ENCODE measurements at places on chromosomes 7 and 10.
A peak's percentile ranks its signal among the peaks of the same experiment; 100 is the strongest.

- no peak for DNase-seq
Observed at GRCh38 chr10:30091136-30091535, 31.8 kb upstream of the JCAD start.

- DNase-seq = no peak
Observed at GRCh38 chr7:1103009-1103788, 15.3 kb downstream of the GPER1 start.

DNA sequence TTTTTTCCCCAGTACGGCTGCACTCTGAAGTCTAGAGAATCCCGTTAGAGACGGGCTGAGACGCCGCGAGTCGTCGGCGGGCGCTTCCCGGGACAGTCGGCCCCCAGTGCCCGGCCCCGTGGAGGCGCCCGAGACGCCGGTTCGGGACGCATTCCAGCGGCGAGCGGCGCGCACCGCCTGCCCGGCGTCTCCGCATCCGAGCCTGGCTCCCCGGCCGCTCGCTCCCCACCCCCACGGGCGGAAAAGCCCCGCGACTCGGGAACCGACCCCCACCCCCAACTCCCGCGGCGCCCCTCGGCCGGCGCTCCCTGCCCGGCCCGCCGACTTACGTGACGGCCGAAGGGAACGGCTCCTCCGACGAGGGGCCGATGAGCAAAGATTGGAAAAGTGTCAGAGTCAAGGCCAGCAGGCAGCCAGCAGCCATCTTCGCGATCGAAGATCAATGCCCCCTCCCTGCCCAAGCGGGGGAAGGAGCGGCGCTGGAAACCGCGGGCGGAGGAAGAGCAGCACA lies 486 bp downstream of the CACNA2D1 start:
- DNase-seq = peak; percentile 90

GRCh38 chr7:44408596-44408995 lies 81.9 kb downstream of the NUDCD3 start:
- no peak for DNase-seq

- DNase-seq = no peak
Observed at GRCh38 chr10:76388321-76389023, 957.0 kb downstream of the LRMDA start.

DNA sequence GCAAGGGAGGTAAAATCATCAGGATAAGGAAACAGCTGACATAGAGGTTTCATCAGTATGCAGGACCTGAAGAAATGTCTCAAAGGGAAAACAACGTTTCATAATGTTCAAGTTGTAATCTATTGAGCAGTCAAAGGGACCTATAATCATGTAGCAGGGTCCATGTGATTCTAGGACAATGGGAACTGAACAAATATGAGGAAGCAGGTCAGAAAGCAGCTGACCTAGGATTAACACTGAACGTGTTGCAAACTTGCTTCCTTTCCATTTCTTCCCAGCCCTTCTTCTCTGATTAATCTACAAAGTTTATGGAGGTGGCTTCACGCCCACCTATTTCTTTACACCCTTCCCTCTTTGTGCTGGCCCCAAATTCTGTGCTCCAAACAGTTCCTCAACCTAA lies 256.9 kb upstream of the AKR1E2 start:
- no peak for DNase-seq

GRCh38 chr7:30848121-30848855 lies 63.4 kb upstream of the AQP1 start:
- DNase-seq = no peak

DNA sequence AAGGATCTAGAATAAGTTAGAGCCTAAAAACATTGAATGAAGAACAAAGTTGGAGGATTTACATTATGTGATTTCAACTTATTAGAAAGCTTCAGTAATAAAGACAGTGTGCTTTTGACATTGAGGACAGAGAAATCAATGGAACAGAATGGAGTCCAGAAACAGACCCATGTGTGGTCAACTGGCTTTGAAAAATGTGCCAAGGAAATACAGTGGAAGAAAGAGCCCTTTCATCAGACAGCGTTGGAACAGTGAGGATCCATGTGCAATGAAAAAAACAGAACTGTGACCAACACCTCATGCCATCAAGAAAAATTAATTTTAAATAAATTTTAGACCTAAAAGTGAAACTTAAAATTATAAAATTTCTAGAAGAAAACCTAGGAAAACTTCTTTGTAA lies 50.6 kb upstream of the LRRC18 start:
- no peak for DNase-seq
